ENCODE measurements at places on chromosomes 13 and 19. TPM values are rescaled to one million over a fixed set of nuclear protein-coding genes. Genes with fewer than 3 reads are reported as not detected.

MYO16 gene
- total RNA-seq: 0.05 TPM

CABP5 gene
- total RNA-seq: not detected

COX7A1 gene
- 8.2 TPM for total RNA-seq

ODAD3 gene
- total RNA-seq: not detected

ANGPTL8 gene
- total RNA-seq: not detected

IGFL3 gene
- total RNA-seq: not detected

IFNL1 gene
- not detected for total RNA-seq

MYO1F gene
- 4.7 TPM for total RNA-seq

CYP4F12 gene
- 87.0 TPM for total RNA-seq

ACER1 gene
- not detected for total RNA-seq

TMC4 gene
- 165 TPM for total RNA-seq

SLC25A42 gene
- total RNA-seq: 3.7 TPM

HS6ST3 gene
- total RNA-seq: 0.02 TPM

TSHZ3 gene
- total RNA-seq: 1.3 TPM

DNAAF3 gene
- total RNA-seq: 2.4 TPM

HMGB1 gene
- total RNA-seq: 277 TPM

CTXN1 gene
- total RNA-seq: 4.4 TPM

SERPINE3 gene
- total RNA-seq: not detected

LRRC25 gene
- total RNA-seq: 1.4 TPM

FGF22 gene
- total RNA-seq: not detected

CNFN gene
- total RNA-seq: 4.7 TPM

All from colonic mucosa (tissue), 4 donors.